ENCODE measurements at places on chromosomes 12 and 14.
A peak's percentile ranks its signal among the peaks of the same experiment; 100 is the strongest.

DNA sequence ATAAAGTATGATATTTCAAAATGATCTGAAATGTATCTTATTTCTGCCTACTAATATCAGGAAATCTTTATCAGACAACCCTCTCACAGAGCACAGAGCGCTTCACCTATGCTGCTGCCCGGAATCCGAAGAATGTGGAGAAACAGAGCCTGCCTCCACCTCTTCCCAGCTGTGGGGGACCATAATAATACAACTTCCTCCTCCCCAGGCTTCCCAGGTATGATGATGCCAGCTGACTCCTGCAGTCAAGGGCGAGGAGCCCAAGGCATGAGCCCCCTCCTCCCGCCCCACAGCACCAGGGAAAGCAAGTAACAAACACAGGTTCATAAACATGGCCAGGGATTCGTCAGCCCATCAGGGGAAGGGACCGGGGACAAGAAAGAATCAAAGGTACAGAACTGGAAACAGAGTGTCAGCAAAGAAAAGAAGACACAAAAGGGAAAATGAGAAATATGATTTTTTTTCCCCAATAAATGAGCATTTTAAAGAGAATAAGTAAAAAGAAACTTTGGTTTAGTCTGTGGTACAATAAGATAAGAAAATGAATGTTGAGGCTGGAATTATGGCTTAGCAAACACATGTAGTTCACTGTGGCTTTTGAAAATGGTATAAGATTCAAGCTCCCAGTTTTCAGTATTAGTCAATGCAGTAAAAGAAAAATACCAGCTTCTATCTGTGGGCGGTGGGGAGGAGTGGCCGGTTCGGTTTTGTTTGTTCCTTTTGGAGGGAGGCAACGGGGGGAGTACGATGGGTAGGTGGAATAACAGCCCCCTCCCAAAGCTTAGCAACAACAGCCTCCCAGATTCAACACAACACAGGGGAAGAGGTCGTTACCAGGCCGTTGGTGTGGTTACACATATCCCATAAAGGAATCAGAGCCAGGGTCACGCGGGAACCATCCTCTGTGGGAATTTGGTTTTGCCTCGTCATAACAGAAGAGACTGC, 68.3 kb downstream of the SETD3 start:
- DNase-seq: no peak

DNA sequence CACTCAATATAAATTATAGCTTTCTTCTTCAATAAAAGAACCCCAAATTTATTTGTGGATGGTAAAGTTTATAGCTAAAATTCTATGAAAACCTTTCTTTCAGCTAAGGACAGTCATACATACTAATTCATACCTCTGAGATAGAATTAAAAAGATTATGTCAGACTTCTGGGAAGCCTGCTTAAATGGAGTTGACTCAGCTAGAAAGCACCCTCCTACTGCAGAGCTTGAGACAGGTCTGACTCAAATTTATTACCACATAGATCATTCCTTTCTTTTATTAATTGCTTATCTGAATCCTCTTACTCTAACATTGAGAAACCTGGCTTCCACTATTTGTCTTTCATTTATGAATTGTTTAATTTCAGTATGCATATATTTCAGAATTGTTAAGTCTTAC, 1007.0 kb upstream of the LRFN5 start:
- peak; percentile 17 for DNase-seq

DNA sequence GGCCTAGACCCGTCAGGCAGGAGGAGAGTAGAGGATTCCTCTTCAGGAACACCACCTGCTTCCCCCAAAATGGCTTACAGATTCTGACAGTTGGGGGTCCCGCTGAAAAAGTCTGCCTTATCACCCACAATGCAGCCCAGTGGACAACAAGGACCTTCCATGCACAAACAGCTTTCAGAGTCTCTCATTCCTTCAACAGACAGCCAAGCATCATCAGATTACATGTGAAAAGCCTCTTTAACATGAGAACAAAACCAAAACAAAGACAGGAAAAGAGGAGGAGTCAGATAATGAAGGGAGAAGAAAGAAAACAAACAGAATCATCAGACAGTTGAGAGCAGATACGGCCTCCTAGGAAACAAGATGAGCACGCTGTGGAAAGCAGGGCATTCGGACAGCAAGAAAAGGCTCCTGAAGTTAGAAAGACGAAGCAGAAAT, 18.3 kb downstream of the KCTD10 start:
- no peak for DNase-seq

DNA sequence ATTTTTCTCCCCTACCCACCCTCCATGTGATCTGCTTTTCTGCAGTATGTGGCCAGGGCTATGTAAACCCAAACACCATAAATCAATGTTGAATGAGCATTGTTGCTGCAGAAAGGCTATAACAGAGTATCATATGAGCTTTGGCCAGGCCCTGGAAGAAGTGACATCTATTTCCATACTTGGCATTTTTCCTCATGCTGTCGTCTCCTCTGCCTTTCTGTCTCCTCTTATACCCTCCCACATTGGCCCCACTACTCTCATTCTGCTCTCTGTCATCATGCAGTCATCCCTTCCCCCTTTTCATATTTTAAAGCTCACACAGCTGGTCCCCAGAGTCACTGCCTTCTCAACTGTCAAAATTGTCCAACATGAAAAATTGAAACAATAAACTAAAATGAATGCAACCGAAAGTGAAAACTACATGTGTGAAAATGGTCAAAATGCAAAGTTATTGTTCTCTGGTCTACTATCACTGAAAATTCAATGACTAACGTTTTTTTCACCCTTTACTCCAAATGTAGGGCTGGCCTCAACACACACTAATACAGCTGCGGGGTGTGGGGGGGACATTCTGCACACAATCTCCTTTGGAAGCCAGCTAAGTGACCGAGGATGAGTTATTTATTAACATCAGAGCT, 290.7 kb upstream of the TMPO start:
- peak; percentile 28 for DNase-seq

- no peak for DNase-seq
Measured at GRCh38 chr14:89184952-89185351, 232.1 kb downstream of the FOXN3 start.

GRCh38 chr12:3242199-3242863, 165.2 kb downstream of the TSPAN9 start:
- no peak for DNase-seq

GRCh38 chr14:59507063-59507751, 22.9 kb downstream of the JKAMP start:
- peak; percentile 78 for DNase-seq

All from hepatocyte (in vitro differentiated cells).